ENCODE measurements at places on chromosomes 3 and 15. TPM values are rescaled to one million over a fixed set of nuclear protein-coding genes. Genes with fewer than 3 reads are reported as not detected.

The DNASE1L3 gene
- not detected for total RNA-seq

The IL5RA gene
- total RNA-seq = not detected

The CCDC39 gene
- total RNA-seq = not detected

The SENP8 gene
- total RNA-seq = 3.1 TPM

The SLC35G2 gene
- total RNA-seq = 8.6 TPM

The ADCY5 gene
- 0.56 TPM for total RNA-seq

The CXCR6 gene
- under 0.01 TPM for total RNA-seq

The PRR20G gene
- not detected for total RNA-seq

The KBTBD13 gene
- total RNA-seq = not detected

The CHRFAM7A gene
- not detected for total RNA-seq

Measured in IMR-90 (cell line).